Memory B cell (primary cell): ENCODE measurements at places on chromosomes 5 and 9.

- DNase-seq: no peak
Measured at GRCh38 chr5:66701244-66701643, 105.1 kb downstream of the MAST4 start.

DNA sequence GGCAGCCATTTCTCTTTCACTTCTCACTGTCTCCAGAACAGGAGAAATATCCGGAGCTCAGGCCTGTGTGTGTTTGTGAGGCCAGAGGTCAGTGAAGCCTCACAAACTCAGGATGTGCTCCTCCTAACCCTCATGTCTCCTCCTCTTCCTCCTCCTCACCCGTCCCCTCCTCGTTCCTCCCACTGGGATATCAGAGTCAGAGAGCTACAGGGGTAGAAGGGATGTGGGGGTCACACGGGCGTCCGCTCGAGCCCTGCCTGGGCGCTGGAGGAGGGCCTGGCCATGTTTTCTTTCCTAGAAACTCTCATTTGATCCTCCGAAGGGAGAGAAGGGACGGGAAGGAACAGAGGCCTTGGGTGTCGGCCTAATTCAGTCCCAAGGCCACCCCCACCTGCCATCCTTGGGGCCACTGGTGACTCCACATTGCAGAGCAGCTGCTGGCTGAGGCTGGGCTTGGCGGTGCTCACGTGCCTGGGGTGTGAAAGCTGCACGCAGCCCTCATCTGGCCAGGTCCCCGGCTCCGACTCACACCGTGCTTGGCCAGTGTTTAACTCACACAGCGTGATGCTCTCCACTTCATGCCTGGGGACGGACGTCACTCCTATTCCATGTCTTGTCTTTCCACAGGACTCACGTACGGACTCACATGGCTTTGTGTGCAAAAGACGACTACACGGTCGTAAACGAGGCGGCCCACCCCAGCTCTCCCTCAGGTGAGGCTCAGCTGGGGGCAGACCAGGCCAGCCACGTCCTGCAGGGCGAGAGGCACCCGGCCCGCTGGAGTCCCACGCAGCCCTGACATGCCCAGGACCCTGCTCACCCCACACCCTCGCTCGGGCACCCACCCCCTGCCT is 22.6 kb upstream of the SLC6A19 start:
- DNase-seq: no peak

DNA sequence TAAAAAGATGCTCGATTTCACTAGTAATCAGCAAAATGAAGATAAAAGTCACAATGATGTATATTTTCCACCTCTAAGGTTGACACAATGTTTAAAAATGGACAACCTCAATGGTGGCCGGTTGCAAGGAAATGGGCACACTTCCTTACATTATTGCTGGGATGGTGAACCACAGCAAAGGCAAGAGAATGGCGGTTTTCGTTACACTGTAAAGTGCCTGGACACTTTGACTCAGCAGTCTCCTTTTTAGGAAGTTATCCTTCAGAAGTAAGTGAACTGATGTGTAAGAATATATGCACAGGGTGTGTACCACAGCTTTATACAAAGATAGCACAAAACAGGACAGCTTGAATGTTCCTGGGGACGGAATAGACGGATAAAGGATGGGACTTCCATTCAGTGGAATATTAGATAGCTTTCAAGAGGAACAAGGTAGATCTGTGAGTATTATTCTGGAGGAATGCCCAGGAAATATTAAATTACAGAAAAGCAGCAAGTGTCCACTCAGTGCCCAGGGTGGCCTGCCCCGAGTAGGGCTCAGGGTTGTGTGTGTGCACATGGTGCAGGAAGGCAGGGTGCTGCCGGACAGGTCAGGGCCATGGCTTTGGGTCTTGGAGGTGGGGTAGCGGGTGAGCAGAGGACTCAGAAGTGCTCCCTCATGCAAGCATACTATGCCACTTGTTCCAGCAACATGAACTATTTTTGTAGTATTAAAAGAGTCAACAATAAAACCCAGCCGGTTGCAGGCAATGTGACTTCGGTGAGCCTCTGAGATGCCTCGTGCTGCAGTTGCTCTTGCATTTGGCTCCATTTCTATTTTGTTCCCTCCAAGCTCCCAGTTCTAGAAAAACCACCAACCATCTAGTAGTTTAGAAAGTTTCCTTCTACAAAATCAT is 24.5 kb downstream of the GADD45G start:
- no peak for DNase-seq

DNA sequence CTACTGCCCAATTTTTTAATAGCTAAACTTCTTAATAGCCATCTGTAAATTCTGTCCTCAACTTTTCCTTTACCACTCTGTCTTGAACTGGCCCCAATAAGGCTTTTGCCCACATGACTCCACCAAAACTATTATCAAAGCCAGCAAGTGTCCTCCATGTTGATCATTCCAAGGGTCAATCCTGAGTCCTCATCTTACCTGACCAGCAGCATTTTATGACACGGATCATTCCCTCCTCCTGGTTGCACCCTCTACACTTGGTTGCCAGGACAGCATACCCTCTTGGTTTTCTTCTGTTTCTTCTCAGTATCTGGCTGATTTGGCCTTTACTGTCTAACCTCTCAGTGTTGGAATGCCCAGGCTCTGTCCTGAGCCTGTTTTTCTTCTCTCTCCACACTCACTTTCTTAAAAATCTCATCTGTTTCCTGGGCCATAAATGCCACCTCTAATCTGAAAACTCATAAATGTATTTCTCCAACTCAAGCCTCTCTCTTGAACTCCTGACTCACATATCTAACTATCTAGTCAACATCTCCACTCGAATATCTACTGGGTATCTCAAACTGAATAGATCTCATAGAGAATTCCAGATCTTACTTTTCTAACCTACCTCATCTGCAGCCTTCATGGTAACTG is 40.0 kb upstream of the CDC42SE2 start:
- no peak for DNase-seq

GRCh38 chr9:5336688-5337087 is 3.0 kb downstream of the RLN1 start:
- no peak for DNase-seq

- no peak for DNase-seq
Measured at GRCh38 chr5:155101697-155102096, 88.1 kb downstream of the KIF4B start.

- DNase-seq: no peak
Measured at GRCh38 chr9:95381221-95381620, 63.7 kb upstream of the FANCC start.

- no peak for DNase-seq
Measured at GRCh38 chr9:78236551-78236910, 656 bp downstream of the CEP78 start.

GRCh38 chr9:100756217-100756616 is 178.3 kb downstream of the CAVIN4 start:
- no peak for DNase-seq

- DNase-seq: no peak
Measured at GRCh38 chr5:75412111-75412990, 75.3 kb downstream of the HMGCR start.

GRCh38 chr9:34232201-34232600 is 53.4 kb downstream of the UBAP1 start:
- DNase-seq: no peak

- DNase-seq: no peak
Measured at GRCh38 chr5:10133830-10134229, 115.9 kb downstream of the ATPSCKMT start.

DNA sequence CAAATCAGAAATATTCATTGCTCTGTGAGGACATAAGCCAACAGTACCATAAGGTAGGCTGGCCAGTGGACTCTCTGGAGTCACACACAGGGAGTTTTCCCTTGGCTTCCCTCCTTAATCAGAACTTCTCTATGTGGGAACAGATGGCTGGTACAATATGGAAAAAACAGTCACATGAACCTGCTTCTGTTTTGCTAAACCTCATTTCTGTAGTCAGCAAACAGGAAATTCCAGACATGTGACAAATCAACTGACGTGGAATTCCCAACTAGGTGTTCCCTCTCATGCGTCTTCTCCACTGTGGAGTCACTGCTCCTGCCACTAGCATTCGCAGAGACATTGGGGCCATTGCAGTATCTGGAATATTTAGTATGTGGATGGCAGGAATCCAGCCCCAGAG is 617.6 kb downstream of the KIF4B start:
- no peak for DNase-seq

- no peak for DNase-seq
Measured at GRCh38 chr9:107276966-107277710, 5.9 kb upstream of the RAD23B start.

- DNase-seq: no peak
Measured at GRCh38 chr5:82487131-82487530, 209.0 kb upstream of the RPS23 start.

DNA sequence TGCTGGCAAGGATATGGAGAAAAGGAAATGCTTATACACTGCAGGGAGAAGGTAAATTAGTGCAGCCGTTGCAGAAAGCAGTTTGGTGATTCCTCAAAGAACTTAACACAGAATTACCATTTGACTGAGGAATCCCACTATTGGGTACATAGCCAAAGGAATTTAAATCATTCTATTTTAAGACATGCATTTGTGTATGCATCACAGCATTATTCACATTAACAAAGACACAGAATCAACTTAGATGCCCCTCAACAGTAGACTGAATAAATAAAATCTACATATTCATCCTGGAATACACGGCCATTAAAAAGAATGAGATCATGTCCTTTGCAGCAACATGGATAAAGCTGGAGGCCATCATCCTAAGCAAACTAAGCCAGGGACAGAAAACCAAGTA is 510.1 kb upstream of the CDH9 start:
- no peak for DNase-seq

- no peak for DNase-seq
Measured at GRCh38 chr9:71909887-71910649, 925 bp downstream of the ABHD17B start.

GRCh38 chr9:135345775-135346433 is 133.7 kb upstream of the PPP1R26 start:
- DNase-seq: no peak

GRCh38 chr5:168110384-168110783 is 181.1 kb upstream of the WWC1 start:
- DNase-seq: no peak

DNA sequence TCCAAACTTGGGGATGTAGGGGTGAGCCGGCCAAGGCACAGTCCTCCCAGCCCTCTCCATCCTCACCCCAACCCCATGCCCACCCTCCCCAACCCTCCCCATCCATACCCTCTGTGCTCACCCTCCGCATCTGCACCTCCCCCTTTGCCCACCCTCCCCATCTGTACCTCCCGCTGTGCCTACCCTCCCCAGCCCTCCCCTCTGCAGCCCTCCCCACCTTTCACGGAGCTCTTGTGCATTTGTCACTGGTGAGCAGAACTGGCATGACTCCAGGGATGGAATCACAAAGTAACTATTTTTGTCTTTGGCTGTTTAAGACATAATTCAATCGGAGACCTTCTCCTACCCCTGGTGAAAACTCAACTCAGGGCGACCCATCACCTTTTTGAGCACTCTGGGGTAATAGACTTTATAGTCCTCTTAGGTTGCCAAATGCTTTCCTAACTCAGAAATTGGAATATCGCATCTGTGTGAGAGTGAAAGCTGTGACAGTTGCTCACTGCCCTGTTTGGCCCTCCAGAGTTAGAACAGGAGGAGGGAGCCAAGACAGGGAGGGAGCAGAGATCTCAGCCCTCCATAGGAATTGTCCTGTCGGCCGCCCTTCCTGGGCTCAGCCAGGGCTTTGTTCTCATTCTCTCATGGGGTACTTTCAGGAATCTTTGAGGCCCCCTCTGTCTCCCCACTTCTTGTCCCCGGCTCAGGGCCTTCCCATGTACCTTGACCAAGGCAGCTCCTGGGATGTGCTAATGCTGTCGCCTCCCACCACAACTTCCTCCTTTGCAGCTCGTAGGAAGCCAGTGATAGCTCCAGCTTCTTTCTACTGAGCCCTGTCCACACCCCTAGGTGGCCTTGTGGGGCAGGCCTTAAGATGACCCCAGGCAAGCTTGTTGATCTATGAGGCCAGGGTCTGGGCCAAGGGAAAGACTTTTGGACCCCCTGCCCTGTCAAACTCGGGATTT is 36.2 kb downstream of the OTULIN start:
- no peak for DNase-seq

GRCh38 chr5:152332716-152333460 is 72.2 kb downstream of the NMUR2 start:
- no peak for DNase-seq

- no peak for DNase-seq
Measured at GRCh38 chr9:136416427-136416826, 6.0 kb downstream of the PMPCA start.

DNA sequence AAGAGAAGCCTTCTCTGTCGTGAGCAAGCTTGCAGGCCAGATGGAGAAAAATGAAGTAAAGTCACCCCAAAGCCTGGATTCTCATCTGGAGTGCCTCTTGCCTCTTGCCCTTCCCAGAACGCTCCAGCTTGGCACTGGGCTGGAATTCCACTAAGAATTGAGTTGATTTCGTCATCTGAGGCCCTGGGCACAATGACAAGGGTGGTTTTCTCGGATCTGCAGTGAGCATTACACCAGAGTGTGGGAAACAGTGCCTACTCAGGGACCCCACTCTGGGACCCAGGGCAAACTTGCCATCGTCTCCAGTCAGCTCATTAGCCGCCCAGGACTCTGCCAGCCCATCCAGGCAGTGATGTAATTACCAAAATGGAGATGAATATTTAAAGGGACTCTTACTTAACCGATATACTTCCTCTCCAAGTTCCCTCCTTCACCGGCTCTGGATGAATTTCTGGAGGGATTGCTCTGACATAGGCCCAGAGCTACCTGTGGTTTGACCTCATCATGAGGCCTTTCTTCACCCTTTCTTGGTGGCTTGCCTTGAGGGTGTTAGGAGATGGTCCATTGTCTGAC is 44.7 kb upstream of the LCP2 start:
- no peak for DNase-seq

- DNase-seq: no peak
Measured at GRCh38 chr9:27545471-27545870, 15.9 kb upstream of the MOB3B start.

DNA sequence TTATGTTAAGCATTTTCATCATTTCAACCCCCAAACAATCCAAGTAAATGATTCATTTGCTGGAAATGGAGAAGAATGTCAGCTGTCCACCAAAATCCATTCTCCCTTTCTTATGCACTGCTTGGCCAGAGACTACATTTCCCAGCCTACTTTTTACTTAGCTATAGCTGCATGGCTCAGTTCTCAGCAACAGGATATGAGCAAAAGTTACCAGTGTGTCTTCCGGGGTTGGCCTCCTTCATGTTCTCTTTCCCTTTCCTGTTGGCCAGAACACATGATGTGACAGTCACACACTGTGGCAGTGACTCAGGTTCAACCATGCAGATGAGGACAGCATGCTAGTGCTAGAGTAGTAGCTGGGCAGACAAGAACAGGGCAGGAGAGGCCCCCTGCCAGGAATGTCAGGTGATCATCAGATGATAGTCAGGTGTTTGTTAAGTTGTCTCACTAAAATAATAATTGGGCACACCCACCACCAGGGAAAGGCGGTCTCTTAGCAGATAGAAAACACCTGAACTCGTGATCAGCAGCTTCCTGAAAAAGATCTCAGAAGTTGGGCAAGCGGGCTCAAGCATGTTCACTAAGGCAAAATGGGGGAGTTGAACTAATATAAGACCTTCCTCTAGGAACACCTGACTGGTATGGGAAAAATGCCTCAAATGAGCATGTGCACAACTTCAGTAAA is 12.2 kb downstream of the GPR150 start:
- peak; percentile 28 for DNase-seq
